ENCODE measurements at places on chromosomes 11 and 22.

GRCh38 chr11:120571476-120571875, 59.9 kb downstream of the GRIK4 start:
- DNase-seq = no peak

- DNase-seq = peak; percentile 28
Observed at GRCh38 chr22:42637555-42637954, 2.8 kb downstream of the ATP5MGL start.

DNA sequence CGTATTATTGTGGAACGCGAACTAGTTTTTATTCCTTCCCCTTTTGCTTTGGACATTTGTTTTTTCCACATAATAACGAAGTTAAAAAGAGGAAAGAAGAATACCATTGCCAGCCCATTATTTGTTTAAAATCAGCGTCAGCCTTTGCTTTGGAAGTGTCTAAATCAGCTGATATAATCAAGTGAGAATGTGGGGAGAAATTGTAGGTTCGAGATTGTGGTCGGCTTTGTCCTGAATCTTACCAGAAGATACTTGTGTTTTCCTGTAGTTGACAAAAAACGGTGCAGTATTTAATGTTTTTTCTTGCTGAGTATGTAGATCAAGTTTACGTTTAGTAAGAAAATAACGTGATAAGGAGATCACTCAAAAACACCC, 935 bp downstream of the ZNF143 start:
- DNase-seq = no peak

- no peak for DNase-seq
Observed at GRCh38 chr11:13944911-13945425, 17.6 kb upstream of the SPON1 start.

DNA sequence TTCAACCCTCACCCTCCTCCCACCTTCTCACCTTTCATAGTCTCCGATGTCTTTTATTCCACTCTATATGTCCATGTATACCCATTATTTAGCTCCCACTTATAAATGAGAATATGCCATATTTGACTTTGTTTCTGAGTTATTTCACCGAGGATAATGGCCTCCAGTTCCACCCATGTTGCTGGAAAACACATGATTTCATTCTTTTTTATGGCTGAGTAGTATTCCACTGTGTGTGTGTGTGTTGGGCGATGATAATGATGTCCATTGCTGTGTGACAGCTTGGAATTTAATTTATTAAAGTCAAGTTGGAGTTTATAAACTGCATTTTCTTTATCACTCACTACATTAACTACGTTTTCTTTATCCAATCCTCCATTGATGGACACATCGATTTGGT, 3.2 kb upstream of the HINFP start:
- no peak for DNase-seq

- DNase-seq = no peak
Observed at GRCh38 chr22:47605886-47606285, 843.4 kb downstream of the TBC1D22A start.

DNA sequence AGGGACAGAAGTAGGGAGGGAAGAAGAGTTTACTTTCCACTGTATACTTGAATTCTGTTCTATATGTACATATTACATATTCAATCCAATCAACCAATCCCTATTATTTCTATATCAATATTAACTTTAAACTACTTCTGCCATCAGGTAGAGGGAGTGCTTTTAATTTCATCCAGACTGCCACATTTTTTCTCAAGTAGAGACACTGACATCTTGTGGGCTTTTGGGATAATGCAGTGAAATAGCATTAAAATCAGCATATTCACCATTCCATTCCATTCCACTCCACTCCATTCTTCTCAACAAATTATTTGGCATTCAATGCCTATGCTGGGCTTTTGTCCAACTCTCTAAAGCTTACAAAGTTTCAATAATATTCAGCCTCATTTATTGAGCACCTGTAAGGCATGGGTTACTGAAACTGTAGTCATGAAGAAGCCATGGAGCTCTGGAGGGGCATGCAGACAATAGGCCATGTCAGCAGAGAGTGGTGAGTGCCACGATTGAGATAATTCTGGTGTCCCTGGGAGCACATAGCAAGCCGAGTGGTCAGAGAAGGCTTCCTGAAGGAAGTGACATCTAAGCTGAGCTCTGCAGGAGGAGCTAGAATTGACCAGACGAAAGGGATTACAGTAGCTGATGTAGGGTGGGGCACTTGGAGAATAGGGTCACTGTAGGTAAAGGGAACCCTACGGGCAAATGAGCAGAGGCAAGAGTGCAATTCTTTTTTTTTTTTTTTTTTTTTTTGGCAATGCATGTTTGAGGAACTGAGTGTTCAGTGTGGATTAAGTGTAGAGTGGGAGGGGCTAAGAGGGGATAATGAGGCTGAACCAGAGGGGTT, 12.8 kb upstream of the CLPB start:
- DNase-seq = no peak

DNA sequence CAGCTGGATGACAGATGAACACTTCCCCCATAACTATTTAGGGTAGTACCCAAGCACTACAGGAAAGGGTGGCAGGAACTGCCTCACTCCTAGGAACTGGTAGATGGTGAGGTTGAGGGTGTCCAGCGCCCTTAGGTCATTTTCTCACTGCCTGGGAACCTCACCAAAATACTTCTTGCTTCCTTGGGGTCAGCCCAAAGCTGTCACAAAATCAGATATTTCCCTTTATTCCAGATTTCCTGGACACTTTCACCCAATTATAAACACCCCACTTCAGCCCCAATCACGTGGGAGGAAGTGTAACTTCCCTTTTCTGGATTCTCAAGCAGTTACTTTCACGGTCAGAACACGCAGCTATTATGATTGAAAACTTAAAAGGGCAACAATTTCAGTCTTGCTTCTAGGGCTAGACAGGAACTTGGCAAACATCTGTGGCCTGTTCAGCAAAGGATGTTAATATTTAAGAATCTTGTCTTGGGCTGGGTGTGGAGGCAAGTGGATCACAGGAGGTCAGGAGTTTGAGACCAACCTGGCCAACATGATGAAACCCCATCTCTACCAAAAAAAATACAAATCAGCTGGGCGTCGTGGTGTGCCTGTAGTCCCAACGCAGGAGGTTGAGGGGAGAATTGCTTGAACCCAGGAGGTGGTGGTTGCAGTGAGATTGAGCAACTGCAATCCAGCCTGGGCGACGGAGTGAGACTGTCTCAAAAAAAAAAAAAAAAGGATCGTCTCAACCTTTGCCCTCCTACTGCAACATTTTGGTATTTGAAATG, 4.0 kb downstream of the FTH1 start:
- DNase-seq = no peak

DNA sequence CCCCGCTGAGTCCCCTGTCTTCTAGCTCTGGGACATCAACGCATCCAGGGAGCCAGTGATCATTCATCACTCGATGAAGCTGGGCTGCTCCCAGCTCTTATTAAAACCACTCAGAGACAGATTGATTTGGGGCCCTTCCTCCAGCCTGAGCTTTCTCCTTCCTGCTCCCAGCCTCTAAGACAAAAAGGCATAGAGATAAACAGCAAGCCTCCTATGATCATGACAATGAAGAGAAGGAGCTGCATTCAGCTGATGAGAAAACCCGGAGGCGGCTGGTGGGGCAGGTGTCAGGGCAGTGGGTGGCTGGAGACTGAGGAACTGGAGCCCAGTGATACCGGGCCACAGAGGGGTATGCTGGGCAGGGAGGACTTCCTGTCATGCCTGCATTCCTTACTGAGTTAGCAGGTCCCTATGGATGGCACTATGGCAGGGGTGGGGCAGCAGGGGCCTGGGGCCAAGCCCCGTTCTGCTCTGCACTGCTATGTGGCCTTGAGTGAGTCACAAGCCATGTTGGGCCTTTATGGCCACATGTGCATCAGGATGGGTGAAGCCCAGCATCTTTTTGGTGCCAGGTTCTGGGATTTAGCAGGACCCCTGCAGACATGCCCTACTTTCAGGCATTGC, 20.2 kb downstream of the PVALB start:
- DNase-seq = peak; percentile 45

DNA sequence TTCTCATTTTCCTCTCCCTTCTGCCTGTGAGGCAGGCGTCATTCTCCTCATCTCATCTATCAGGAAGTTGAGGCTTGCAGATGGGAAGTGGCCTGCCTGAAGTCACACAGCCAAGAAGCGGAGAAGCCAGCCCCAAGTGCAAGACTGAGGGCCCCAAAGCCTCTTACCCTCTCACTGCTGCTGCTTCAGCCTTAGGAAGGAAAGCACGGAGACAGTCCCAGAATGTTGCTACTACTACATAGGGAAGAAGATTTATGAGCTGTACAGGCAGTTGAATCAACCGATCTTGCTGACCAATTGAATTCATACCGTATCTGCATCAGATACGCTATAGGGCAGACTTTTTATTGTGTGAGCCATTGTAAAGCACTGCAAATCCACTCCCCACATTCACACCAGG, 89.0 kb downstream of the CWC15 start:
- DNase-seq = no peak

DNA sequence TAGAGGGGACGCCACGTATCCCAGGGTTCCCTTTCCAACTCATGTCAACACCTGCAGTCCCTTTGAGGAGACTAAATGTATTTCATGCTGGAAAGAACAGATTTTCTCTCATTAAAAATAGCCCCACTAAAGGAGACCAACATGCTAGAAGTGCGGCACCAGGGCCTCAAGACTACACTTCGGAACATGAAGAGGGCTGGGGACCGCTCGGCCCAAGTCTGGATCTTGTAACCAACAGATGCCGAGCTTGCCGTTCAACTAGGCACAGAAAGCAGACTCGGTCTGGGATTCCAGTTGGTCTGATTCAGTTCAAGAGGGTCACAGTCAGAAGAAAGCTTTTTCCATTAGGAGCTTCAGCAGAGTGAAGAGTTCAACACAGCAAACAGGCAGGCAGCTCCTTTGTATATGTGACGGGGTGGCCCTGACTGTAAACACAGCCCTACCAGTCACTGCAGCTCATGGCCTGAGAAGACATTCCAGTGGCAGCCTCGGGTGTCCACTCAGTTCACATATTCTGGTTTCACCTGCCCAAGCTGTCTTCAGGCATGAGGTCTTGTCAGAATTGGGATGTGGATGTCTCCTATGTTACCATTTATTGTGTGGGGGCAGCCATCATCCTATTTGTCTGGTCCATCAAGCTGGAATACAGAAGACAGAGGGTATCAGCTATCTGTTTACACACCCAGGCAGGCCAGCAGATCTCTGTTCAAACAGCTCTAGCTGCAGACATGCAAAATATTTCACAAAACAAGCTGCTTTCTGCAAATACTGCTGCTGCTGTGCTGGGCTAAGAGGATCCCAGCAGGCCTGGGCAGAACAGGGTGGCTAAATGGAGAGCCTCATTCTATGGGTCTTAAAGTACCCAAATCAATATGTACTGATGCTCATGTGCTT, 8.8 kb downstream of the RIC8A start:
- DNase-seq = peak; percentile 12

DNA sequence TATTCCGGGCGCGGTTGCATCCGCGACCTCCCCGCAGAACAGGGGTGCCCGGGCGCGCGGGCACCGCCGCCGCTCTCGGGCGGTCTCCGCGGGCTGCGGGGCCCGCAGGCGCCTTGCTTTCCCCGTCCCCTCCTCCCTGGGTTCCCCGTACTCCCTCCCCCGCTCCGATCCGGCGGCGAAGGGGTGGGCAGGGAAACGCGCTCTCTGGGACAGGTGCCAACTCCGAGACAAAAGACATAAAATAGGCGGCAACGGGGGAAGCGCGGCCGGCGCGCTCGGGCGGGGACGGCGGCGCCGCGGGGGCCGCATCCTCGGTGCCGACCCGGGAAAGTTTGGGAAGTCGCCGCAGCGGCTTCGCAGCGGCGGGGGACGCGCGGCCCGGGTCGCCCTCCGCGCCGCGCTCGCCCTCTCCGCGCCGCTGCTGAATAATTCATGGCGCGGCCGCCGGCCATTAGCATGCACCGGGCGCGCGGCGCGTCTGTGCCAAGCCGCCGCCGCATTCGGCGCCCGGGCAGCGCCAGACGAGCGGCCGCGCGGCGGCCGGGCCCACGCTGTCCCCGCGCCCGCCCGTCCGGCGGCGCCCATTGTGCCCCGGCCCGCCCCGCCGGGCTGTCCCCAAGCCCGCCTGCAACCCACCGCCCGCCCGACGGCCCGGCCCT, 78.7 kb upstream of the PPARA start:
- DNase-seq = peak; percentile 57

DNA sequence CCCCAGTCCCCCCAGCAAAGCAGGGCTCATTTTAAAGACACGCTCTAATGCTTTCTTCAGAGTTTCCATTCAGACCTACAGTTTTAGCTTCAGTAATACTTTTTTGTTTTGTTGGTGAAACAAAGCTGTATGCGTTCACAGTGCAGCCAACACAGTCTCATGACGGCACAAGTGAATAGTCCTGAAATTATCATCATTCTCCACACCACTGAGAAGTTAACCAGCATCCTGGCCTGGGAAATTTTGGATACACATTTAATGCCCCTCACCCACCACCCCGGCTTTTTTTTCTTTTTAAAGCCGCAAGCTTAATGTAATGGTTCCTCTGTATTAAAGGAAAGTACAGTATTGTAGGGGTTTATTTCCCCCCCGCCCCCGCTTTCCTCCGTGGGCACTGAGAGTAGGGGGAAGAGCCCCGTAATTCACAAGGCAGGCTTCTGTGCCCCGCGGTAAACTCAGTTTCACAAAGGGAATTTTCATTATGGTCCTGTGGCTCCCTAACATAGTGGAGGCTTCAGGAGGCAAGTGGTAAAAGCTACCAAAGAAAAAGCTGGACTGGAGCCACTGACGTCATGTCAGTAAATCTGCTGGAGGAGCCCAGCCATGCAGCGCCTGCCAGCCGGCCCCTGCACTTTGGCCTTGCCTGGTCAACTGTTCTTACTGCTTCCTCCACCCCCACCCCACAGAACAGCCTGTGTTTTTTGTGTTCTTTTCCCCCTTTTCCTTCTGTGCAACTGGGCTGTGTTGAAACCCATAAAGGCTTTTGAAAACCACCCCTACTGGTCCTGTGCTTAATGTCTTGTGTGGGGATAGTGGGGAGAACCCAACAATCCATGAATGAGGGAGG, 18.2 kb downstream of the TEAD1 start:
- no peak for DNase-seq

DNA sequence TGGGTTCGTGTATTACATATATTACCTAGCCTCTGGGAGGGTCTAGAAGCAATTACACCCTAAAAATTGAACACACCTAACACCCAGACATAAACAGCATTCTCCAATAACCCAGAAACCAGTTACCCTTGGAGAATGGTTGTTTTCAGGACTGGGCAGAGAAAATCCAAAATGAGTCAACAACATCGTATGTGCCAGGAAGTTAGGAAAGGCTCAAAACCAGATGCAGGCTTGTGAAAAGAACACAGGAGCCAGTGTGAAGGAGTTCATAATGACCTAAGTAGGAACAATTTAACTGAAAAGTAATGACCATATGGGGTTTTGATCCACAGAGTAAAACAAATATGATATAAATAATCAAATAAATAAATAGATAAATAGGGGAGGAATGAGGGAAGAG, 5.1 kb upstream of the CLPB start:
- no peak for DNase-seq

DNA sequence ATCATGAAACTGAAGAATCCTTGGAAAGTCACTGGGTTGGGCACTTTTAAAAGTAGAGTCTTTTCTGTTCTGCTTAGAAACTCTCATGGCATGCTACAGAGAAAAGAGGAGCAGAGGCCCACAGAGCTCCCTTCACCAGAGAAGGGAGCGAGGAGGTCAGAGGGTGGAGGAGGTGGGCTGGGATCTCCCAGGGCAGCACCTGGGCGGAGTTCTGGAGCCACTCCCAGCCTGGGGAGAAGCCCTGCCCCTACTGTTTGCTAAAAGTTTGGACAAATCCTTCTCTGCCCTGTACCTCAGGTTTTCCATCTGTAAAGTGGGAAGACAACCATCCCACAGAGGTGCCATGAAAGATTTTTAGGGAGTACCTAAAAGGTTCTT, 299.1 kb downstream of the KIRREL3 start:
- DNase-seq = no peak

GRCh38 chr11:47396049-47396320, 12.4 kb upstream of the SLC39A13 start:
- DNase-seq = no peak

GRCh38 chr11:45684440-45684839, 19.0 kb upstream of the CHST1 start:
- DNase-seq = no peak

Measured in H9 (cell line).